Esophagus squamous epithelium (tissue), 5 donors: ENCODE measurements at places on chromosomes 1 and 21. TPM values are rescaled to one million over a fixed set of nuclear protein-coding genes. Genes with fewer than 3 reads are reported as not detected.

HPDL gene
- 4.5 TPM for total RNA-seq

ERRFI1 gene
- total RNA-seq, result 23.3 TPM

ATXN7L2 gene
- total RNA-seq, result 4.2 TPM

CD52 gene
- 1.9 TPM for total RNA-seq

PIK3R3 gene
- 3.0 TPM for total RNA-seq

HLCS gene
- 14.9 TPM for total RNA-seq

FAM177B gene
- total RNA-seq, result not detected

RHD gene
- total RNA-seq, result not detected

CD84 gene
- 0.61 TPM for total RNA-seq

RAB3B gene
- not detected for total RNA-seq

UMODL1 gene
- not detected for total RNA-seq

SPRR3 gene
- total RNA-seq, result 7,283 TPM

CACNA1S gene
- total RNA-seq, result not detected

NAXE gene
- 52.8 TPM for total RNA-seq
